ENCODE measurements at places on chromosomes 16 and 17.

- no peak for DNase-seq
These were observed 45.1 kb downstream of the BAIAP2 start for GRCh38 chr17:81080019-81080418.

GRCh38 chr17:59558953-59559352, 6.5 kb upstream of the DHX40 start:
- DNase-seq, result no peak

DNA sequence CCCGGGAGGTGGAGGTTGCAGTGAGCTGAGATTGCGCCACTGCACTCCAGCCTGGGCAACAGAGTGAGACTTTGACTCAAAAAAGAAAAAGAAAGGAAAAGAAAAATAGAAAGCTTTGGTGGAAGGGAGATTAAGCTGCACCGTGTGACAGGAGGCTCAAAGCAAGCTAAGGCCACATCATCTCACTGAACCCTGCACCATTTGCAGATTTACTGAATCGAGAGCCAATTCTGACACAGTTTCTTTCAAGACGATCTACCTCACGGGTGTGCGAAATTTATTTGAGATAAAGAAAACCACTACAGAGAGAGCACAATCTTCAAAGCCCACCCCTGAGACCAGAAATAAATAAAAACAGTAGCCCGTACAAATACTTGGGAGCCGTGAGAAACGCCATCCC, 49.6 kb downstream of the RTN4RL1 start:
- no peak for DNase-seq

DNA sequence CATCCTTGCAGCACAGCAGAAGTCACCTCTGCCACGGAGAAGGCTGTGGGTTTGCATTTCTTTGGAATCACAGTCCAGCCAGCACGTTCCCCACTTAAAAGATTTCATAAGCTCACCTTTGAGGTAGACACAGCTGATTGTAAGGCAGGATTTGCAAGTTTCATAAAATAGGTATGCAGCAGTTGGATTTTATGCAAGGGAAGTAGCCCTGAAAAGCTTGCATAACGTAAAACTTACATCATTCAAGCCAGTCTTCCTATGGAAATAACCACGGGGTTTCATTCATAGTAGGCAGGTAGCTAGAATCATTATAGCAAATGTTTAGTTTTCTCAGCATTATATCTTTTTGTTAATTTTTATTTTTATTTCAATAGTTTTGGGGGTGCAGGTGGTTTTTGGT, 49.8 kb upstream of the ARHGAP44 start:
- no peak for DNase-seq

- DNase-seq, result no peak
These were observed 160.5 kb upstream of the GSE1 start for GRCh38 chr16:85452364-85453193.

DNA sequence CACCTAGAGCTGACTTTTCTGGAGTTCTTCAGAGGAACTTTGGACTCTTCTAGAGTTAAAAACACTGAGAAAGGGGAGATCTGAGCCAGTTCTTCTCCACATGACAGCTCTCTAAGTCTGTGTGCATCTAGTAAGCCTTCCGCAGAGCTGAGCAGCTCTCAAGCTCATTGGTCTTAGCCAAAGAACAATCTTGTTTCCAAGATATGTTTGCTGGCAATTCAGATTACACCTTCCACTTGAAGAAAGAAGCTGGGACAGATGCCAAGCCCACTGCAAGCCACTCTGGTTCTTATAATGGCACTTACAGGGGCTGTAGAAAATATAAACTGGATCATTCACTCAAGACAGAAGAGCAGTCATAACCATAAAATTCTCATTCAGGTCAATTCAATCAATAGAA, 134.1 kb upstream of the TOX3 start:
- DNase-seq, result no peak

GRCh38 chr17:36808180-36808661, 129.1 kb upstream of the LHX1 start:
- DNase-seq, result no peak

DNA sequence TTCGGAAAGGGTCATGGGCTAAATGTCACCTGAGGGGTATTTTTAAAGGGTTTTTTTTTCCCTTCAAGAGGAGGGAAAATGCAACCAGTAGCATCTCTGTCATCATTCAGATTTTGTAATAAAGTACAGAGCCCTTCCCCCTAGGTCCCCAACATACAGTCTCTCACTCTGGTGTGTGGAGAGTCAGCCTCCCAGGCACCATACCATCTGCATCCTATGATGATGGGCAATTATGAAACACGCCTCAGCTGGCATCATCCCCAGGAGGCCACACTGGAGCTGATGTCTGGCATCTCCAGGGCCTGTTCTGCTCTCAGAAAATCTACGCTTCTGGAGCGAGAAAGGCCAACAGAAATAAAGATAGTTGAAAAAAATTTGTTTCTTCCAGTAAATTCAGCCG, 32.0 kb downstream of the TBX4 start:
- no peak for DNase-seq

DNA sequence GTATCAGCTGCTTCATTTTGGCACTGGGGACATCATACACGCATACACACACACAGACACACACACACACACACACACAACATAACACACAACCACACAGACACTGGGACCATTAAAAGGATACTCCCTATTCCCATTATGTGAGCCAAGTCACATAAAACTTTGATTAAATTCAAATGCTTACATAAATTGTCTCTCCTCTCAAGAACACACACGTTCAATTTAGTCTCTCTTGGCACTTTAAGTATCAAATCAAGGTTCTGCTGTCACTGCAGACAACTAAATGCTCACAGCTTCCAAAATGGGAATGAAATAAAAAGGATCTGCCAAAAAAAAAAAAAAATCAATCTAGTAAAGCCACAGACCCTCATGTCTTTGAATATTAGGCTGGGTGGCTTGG, 184.9 kb downstream of the RBFOX1 start:
- DNase-seq, result no peak

DNA sequence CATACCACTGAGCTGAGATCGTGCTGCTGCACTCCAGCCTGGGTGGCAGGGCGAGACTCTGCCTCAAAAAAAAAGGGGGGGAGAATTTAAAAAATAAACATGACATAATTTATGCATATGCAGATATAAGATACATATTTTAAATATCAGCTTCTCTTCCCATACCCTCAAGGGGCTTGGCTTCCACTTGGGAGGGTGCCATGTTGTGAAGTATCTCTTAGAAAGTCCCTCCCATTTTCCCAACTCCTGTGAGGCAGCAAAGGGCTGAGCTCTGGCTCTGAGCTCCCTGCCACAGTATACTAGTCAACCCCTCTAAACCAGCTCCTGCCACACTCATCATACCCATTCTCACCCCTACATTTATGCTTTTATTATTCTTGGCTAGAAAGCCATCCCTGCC, 39.4 kb downstream of the MYH11 start:
- DNase-seq, result no peak

DNA sequence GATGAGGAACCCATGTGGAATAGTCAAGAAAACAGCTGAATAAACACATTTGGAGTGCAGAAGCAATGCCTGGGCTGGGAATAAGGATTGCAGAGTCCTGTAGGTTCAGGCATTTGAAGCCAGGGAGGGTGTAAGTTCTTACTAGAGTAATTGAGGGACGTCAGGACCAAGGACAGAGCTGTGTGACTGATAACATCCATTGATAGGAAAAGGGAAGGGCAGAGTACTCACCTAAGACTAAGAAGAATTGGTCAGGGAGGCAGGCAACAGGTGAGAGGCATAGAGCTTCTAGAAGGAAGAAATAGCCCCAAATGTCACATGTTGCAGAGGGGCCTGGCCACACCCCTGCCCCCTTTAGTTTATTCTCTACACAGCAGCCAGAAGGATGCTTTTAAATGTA, 79.8 kb upstream of the TMEM132E start:
- peak; percentile 42 for DNase-seq
